ENCODE measurements at places on chromosomes 2 and 18.

- no peak for DNase-seq
Observed at GRCh38 chr2:134284119-134284670, 30.3 kb downstream of the MGAT5 start.

- DNase-seq, result no peak
Observed at GRCh38 chr2:172106108-172106961, 3.6 kb upstream of the DLX2 start.

DNA sequence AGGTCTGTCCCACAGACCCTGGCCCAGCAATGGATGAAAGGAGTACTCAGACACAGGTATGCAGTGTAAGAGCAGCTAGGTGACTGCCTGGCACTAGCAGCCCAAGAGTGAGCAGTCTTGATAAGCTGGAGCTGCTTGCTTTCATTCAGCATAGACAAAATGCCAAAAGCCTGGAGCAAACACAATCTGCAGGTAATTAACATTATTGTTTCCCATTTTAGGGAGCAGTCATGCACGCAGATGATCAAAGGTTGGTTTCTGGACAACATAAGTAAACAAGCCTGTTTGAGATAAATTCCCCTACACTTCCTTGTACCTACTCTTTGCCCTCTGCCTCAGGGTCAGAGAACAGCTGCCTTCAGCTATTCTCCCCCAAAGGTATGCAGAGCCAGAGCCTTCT, 73.7 kb upstream of the MSTN start:
- no peak for DNase-seq

DNA sequence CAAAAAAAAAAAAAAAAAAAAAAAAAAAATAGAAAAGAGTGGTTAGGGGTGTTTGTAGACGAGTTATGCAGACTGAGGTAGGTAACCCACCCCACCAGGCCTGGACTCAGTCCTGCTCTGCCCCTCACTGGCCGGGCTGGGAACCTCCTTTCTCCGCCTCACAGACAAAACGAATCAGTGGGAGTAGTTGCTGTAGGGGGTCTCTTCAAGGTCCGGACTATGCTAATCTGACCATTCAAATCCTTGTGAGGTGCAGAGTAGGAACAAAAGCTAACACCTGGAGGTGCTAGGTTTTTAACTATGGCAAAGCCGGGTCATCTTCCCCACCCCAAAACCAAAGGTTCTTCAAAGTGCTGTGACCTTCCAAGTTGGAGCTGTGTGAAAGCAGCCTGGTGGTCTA, 223.7 kb downstream of the SLC4A3 start:
- DNase-seq, result no peak

DNA sequence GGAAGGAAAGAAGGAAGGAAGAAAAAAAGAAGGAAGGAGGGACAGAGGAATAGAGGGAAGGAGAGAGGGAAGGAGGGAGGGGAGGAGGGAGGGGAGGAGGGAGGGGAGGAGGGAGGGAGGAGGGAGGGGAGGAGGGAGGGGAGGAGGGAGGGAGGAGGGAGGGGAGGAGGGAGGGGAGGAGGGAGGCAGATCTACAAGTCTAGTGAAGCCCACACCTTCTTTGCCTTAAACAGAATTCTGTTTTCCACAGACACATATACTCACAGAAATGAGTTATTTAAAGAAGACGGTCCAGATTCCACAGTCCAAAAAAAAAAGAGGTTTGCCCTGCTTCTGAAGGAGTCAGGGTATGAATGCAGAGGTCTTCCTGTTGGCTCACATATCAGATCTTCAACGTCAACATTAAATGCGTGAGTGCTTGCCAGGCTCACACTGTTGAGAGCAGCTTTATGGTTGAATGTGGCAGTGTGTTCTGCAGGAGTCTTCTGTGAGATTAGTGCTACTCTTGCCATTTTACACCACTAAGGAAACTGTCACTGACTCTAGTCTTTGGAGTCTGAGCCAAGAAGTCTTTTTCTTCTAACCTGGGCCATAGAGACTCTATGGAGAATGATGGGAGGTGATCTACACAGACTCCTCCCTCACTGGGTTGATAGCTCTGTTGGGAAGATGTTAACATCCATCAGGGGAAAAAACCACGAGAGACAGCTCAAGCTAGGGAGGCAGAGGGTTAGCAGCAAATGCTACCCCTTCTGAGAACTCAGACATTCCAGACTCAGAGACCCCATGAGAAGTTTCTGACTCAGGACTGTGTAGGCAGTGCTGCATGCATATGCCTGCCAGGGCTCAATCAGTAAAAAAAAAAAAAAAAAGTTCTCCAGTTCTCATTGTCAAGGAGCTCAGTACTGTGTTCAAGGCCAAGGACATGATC, 23.3 kb downstream of the PAX8 start:
- no peak for DNase-seq

- no peak for DNase-seq
Observed at GRCh38 chr18:35588995-35589394, 7.5 kb downstream of the GALNT1 start.

DNA sequence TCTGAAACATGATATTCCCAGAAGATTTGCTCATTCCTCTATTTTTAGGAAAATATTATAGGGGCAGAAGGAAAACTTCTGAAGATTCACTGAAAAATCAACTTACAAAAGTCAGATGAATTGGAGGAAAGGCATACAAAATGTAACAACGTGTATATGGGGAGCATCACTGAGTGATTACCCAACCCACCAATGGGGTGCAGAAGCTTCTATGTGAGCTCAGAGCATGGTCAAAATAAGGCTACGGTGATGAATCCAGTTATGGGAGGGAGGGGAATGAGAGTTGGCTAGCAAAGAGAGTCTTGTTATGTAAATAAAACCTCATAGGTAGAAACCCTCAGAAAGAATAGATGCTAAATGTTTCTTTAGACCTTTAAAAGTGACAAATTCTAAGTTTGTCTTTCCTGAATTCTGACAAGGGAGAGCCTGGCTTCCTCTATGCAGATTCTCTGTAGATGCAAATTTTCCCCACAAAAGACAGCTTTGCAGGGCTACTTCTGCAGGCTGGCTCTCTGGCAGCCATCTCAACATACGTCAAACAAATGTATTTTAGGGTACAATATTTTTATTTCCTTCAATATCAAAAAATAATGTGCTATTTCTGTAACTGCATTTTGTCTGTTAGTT, 171.4 kb upstream of the NDUFV2 start:
- DNase-seq, result no peak

DNA sequence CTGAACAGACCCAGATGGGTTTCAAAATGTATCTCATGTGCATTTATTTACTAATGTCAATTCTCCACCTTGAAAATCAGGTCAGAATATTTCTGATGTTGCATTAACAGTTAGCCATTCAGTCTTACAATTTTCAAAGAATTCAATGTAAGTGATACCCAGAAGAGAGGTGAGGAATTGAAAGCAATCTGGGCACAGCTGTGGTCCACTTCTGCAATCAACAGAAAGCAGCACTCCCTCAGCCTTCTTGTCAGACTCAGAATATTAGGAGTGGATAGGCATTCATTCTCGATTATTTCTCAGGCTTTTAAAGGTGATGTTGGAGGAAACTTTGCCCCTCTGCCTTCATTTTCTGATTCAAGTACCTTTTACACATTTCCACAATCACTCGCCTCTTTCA, 15.7 kb downstream of the CCL20 start:
- DNase-seq, result no peak

Data from stimulated activated CD8-positive, alpha-beta memory T cell treated with anti-CD3 and anti-CD28 coated beads, Interleukin-2, amount 100 ng/mL, for 48 hours (primary cell).